Type B pancreatic cell (in vitro differentiated cells): ENCODE measurements at places on chromosomes 11 and 22.

GRCh38 chr22:45686836-45687235, 15.2 kb downstream of the ATXN10 start:
- DNase-seq: no peak

DNA sequence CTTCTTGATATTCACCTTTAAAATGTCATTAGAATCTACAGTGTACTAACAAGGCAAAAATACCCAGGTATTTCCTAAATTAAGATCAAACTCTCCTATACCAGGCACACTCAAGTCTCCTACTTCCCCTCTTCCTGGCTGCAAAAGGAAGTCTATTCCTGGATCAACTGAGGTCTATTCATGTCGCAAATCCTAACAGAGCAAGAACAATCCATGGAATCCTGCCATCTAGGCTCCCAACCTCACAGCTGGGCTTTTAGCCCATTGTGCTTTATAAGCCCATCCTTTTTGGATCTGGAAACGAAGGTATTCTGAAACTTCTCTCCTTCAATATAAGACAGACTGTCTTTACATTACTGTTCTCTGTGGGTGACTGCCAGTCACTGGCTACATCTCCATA, 161.8 kb downstream of the SOX6 start:
- no peak for DNase-seq

DNA sequence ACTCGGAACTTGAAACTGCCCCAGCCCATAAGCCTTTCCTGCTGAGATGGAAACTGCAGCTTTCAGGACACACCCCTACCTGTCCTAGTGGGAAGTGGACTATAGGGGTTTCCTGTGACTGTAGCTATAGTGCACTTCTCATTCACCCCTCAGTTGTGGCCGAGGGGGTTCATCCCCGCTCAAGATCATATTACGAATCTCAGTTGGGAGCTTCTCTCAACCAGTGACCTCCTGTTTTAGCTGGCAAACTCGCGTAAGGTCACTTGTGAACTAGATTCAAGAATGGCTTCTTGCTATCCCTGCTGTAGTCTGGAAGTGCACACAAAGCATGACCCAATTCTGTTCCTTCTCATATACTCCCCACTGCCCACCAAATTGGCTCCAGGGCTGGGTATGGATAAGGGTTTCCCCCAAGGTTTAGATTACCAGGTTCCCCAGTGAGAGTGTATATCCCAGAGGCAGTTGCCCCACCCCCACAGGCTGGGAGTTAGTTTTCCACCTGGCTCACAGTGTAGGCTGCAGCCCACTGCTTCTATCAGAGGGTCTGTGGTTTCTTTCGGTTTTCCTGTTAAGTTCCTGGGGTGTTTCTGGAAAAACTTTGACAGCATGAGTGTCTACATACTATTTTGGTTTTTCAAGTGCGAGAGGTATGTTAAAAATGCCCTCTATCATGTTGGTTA, 812.9 kb downstream of the JRKL start:
- DNase-seq: no peak

GRCh38 chr11:84437071-84437980, 1151.2 kb upstream of the CCDC90B start:
- DNase-seq: no peak

- DNase-seq: no peak
These were observed 31.6 kb upstream of the CCND1 start for GRCh38 chr11:69609351-69609750.

GRCh38 chr22:26898946-26899605, 241.7 kb downstream of the MIAT start:
- peak; percentile 15 for DNase-seq

DNA sequence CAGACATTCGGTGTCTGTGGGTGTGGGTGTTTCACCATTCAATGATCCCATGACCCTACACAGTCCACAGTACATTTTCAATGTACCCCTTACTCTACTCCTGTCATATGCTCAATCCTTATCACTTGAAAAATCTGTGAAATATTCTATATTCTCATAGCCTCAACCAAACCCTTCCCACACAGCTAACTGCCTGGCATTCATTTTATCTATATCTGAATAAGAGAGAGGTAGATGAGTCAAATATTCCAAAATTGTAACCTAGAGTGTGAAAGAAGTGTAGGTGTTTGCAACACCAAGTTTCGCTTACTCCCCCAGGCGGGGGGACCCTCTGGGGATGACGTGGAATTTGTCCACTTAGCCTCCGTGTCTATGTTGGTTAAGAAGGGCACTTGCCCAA, 354.8 kb downstream of the ETS1 start:
- DNase-seq: no peak

DNA sequence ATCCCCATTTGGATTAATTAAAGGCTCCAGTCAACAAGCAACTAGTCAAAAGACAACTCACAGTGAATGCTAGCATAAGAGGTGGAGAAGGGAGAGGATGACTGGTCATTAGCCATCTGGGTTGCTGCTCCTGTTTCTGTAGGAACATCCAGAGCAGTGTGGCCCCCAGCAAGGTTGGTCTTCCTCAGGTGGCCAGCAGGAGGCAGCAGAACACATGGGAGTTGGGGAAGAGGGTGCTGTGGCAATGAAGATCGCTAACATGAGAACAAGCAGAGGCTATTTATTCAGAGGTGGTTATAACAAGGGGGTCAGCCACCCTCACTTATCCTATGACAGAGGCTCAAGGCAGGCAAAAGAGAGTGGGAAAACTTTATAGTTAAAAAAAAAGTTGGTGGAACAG, 21.3 kb downstream of the IZUMO1R start:
- no peak for DNase-seq
